Stimulated activated CD8-positive, alpha-beta memory T cell treated with anti-CD3 and anti-CD28 coated beads, Interleukin-15, amount 100 ng/mL, for 24 hours (primary cell): ENCODE measurements at places on chromosomes 4 and X.

DNA sequence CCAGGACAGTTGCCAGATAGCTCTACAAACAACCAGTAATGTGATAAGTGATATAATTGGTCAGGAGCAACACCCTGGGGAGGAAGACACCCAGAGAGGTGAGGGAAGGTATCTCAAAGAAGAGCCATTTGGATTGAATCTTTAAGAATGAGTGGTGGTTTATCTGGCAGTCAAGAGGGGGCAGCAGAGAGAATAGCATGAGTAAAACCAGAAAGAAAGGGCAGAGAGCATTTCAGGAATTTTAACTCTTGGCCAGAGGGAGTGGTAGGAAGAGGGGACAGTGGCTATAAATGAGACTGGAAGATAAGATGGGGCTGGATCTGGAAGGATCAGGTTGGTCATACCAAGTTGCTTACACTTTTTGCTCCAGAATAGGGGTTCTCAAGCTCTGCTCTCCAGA, 5.9 kb upstream of the SEPTIN6 start:
- no peak for DNase-seq

- no peak for DNase-seq
These were observed 106.8 kb upstream of the PNPLA4 start for GRCh38 chrX:8034058-8034457.

GRCh38 chr4:188008377-188008776, 12.8 kb downstream of the ZFP42 start:
- no peak for DNase-seq

- no peak for DNase-seq
These were observed 795.6 kb upstream of the GALNTL6 start for GRCh38 chr4:171017593-171017992.

DNA sequence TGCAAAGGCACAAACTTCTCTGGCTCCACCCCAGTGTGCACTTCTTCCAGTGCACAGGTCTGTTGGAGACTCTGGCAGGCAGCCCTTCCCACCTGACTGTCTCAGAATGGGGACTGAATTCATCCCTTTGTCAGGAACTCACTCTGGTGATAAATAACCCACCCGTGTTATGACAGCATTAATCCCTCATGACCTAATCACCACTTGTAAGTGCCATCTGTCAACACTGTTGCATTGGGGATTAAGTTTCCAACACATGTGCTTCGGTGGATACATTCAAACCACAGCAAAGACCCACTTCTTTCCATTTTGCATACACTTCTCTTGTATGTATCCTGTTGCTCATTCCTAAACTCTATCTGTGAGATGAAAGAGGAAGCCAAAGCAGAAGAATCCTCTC, 1002.9 kb upstream of the IGFBP7 start:
- DNase-seq: no peak

DNA sequence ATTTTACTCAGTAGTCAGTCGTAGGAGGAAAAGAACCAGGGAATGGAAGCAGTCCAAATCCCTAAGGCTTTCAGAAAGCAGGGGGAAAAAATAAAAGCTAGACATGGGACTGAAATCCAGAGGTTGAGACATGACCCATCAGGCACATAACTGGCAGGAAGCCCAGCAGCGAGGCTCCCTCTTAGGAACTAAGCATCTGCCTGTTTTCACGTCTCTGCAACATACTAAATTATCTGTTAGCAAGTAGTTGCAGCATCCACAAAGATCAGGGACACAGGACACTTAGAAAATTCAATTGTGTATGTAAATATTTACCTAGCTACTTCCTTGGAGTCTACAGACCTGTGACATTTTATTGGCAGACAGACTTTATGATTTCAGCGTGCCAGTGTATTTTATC, 118.0 kb upstream of the EDNRA start:
- DNase-seq: no peak

DNA sequence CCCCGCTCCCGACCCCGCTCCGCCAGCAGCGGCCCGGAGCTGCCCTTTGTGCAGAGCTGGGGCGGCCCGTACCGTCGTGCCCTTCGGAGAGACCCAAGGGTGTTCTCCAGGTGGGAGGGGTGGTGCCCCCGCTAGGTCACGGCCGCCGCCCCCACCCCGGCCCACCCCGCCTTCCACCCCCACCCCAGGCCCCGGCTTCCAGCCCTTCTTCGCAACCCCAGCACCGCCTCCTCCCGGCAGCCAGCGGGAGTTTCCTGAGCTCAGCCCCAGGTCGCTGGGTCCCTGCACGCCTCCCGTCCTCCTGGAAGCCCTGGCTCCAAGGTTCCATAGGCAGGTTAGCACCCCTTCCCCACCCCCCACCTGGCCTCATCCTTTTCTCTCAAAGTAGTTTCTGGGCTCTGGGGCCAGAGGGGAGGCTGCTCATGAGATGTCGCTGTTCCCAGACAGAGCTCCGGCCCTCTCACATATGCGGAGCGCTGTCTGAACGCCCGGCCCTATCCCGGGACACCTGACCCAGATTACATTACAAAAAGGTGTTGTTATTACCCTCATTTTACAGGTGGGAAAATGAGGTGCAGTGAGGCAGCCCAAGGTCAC, 25.2 kb upstream of the FGFR3 start:
- DNase-seq: no peak

GRCh38 chr4:108244606-108245005, 75.9 kb upstream of the LEF1 start:
- DNase-seq: no peak

GRCh38 chrX:3803305-3803704, 89.9 kb upstream of the PRKX start:
- no peak for DNase-seq

- DNase-seq: no peak
These were observed 458.0 kb upstream of the CXorf51B start for GRCh38 chrX:146351620-146352019.

DNA sequence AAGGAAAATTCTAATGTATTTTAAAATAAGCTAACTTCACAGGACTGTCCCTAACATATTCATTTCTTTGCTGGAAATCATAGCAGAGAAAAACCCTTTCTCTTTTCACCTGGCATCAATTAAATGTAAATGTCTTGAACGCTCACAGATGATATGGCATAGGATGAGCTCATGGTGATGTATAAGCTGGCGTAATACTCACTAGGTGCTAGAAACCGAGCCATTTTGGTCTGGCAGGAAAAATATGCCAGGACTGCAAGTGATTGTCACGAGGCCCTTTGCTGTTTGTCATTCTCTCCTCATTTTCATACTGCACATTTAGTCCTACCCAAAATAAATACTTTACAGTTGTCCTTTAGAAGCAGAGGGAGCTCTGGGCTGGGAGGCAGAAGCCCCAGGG, 222.7 kb upstream of the LNX1 start:
- DNase-seq: no peak

DNA sequence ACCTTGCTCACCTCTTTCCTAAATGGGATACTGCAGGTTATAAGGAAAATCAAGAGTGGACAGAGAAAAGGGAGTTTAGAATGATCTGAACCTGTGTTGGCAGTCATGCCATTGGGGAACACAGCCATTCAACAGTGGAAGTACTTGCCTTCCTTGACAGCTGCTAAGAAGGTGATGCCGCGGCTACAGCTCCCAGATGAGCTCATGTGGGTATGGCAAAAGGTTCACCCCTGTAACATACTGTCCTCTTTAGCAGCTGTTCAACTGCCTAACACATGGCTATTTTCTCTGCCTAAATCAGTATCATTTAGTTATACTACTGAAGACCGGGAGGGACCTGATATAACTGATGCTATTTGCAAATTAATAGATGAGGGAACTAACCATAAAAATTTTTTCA, 76.8 kb downstream of the DCHS2 start:
- DNase-seq: no peak

DNA sequence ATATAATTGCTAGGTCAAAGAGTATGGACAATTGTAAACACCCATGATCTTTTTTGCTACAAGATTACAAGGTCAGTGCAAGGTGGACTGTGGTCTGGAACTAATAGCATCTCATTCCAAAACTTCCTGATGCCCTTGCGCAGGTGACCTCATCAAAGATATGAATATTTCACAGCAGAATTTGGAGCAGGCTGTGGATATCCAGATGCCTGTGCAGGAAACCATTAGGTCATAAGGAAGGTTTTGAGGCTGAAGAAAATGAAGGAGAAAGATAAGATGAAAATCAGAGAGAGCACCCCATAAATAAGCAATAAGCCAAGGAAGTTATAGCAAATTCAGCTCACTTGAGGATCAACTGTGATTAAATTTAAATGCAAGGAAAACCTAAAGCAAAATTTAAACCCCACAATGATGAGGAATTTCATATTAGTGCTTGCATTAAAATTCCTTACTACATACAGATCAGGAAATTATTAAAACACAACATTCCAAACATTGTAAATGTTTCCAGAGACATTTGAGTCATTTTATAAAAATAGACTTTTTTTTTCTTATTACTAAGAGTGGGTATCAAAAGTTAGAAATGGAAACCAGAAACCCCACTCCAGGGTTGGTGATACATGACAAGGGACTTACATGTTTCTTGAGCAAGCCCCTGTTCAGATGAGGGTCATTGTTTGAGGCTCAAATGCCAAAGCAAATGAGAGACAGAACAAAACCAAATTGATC, 100.7 kb upstream of the FAM9C start:
- no peak for DNase-seq

- DNase-seq: no peak
These were observed 9.5 kb downstream of the ADH4 start for GRCh38 chr4:99134586-99134985.

DNA sequence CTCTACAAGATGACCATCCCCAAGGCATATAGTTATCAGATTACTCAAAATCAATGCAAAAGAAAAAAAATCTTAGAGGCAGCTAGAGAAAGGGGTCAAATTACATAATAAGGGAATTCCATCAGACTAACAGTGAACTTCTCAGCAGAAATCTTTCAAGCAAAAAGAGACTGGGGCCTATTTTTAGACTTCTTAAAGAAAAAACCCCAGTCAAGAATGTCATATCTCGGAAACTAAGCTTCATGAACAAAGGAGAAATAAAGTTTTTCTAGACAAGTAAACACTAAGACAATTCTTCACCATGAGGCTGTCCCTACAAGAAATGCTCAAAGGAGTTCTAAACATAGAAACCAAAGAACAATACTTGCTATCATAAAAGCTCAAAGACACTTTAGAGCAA, 51.7 kb downstream of the RAB28 start:
- no peak for DNase-seq

GRCh38 chrX:154020536-154021115, 924 bp upstream of the IRAK1 start:
- no peak for DNase-seq

GRCh38 chr4:157222771-157223160, 2.2 kb downstream of the GRIA2 start:
- DNase-seq: no peak

- DNase-seq: no peak
These were observed 122.4 kb upstream of the NAP1L5 start for GRCh38 chr4:88819818-88820697.

DNA sequence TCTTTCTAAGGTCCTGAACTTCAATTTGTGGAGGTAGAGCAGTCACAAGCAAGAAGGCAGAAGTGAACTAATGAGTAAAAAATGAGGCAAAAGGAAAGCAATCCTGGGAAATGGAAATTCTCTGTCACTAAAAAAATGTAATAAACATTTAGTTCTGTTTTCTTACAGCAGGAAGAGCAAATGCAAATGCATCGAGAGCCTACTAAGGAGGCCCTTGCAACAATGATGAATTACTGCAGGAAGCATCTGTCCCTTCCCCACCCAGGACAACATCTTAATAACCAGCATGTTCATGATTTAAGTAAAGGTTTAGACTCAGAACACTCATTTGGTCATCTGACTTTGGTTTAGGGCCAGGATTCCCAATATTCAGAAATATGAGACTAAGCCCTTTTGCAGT, 341.4 kb upstream of the NOCT start:
- no peak for DNase-seq

DNA sequence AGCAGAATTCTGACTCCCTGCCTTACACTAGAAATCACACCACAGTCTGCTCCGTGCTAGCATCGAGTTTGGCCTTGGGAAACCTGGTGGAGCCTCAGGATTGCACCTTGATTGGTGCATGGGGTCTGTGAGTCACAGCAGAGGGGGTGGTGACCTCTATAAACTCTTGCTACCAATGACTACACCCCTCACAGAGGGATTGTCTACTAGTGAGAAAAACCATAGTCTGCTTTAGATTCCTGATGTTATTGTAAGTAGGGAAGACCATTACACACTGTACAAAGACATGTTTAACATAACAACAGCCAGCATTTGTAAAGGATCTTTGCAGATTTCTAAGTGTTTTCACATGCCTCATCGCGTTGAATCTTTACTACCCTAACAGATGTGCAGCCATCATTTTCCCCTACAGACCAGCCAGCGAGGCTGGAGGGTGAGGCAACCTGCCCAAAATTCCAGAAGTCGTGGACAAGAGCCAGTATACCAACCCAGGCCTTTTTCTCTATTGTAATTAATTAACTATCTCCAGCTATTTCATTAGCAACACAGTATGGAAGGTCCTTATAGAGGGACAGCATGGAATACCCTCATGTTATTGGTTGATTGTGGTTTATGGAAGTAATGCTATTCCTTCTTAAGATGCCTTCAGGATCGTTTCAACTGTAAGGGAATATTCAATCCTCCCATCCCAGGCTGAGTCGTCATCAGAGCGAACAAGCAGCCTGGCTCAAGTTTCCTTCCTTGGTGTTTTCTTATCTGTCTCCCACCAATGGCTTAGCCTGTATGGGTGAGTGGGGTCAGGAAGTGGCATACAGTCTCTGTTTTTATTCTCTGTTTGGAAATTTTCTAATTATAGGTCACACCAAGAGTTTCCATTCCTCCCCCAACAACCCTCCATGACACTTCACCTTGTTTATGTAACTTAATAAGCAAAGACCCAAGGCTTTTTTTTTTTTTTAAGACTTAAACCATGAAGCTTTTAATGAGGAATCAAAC, 55.9 kb upstream of the KDR start:
- no peak for DNase-seq

GRCh38 chr4:148447681-148448080, 5.5 kb upstream of the NR3C2 start:
- DNase-seq: no peak

- no peak for DNase-seq
These were observed 171.7 kb downstream of the PDGFRA start for GRCh38 chr4:54400802-54401201.

- no peak for DNase-seq
These were observed 77.9 kb downstream of the SLC7A11 start for GRCh38 chr4:138164208-138164607.

DNA sequence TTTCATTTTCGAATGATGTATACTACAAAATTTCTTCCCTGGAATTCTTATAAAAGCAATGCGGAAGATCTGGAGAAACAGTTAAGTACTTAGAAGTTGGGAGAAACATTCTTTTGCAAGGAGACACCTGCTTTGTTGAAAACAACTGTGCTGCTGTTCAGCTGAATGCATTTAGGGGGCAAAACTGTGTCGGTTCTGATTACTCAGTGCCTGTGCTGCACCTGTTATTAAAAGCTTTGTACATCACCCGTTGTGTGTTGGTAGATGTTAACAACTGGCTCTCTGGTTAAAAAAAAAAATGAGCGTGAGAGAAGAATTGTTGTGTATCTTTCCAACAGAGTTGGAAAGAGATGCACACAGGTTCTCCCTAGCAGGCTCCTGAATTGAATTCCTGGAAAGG, 184.1 kb upstream of the HHIP start:
- no peak for DNase-seq
